ENCODE measurements at places on chromosomes 3 and 15. TPM values are rescaled to one million over a fixed set of nuclear protein-coding genes. Genes with fewer than 3 reads are reported as not detected.

Gene AADACL2
- total RNA-seq: not detected

Gene ARIH2
- 81.9 TPM for total RNA-seq

Gene CIDEC
- total RNA-seq: not detected

Gene CPLX3
- total RNA-seq: 0.11 TPM

Gene RTP4
- total RNA-seq: 1.1 TPM

Gene CCR8
- total RNA-seq: not detected

Gene GP9
- 0.72 TPM for total RNA-seq
